ENCODE measurements at places on chromosomes 4 and X.

DNA sequence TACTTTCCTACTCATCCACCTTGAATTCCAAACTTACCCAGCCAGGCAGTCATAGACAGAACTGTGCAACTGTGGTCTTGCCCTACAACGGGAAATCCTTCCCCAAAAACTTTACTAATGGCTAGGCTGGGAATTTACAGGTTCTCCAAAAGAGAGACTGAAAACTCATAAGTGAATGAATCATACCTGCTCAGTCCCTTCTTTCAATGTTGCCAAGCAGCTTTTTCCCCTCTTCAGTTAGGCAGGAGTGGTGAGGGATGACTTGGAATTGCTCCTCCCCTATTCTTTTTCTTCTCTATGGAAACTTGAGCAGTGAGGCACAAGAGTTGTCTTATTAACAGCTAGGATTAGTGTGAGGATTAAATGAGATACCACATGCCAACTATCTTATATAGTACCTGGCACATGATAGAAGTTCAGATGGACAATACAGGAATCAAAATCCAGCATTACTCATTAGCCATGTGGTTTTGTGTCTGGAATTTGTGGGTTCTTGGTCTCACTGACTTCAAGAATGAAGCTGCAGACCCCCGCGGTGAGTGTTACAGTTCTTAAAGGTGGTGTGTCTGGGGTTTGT, 105.9 kb downstream of the TEX13A start:
- no peak for DNase-seq

- no peak for DNase-seq
These were observed 377.8 kb downstream of the PPP4R3C start for GRCh38 chrX:27085346-27085745.

DNA sequence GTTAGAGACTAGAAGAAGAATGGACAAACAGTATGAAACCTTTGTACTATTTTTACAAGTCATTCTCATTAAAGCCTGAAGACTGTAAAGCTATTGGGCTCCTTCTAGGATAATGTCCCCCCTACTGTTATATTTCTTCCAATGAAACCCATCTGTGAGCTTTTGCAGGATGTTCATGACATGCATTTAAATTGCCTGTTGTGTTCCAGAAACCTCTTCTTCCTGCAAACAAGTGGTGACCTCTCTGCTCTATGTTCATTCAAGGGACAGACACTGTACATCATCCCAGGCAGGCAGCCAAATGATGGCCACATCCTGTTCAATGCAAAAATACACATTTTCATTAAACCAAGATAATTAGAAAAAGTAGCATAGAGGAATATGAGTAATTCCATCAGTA, 128.0 kb downstream of the C4orf33 start:
- no peak for DNase-seq

DNA sequence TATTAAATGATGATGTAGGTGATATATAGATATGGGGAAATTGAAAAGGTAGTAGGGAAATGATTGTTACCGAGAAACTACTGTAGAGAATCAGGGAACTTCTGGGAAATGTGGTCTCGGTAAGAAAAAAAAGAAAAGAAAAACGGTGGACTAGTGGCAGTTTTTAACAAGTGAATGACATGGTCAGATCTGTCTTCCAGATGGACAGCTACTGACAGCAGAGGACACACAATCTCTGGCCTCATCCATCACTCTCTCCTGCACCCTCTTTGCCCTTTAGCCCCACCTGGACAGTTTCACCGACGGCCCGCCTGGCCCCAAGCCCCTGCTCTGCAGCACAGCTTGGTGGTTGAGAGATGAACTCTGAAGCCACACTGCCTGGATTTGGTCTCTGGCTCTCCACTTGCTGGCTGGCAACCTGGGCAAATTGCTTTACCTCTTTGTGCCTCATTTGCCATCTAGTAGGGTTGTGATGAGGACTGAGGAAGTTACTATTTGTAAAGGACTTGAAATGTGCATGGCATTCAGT, 23.4 kb downstream of the RBM47 start:
- DNase-seq, result no peak

DNA sequence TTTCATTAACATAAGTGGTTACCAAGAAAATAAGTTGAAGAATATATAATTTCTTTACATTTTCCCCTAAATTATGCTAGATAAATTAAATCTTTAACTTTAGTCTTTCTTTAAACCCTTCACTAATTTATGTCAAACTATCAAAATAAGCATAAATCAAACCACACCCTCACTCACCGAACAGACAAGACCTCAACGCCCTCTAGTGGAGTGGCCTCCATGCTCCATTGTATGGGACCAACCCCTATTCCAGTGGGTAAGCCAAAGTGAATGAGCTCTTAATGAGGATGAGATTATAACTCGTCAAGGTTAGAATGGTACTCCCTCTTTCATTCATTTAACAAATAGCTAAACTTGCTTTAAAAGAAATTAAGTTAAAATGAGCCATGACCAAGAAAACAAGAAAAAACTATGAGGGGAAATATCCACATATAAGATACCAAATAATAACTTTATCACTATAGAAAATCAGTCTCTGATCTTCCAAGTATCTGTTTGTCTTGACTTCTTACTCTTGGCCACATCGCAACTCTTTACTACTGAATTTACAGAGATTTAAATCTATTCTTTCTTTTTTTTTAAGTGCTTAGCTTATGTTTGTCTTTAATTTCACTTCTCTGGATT, 15.6 kb upstream of the BBS12 start:
- DNase-seq, result peak; percentile 63

- DNase-seq, result no peak
These were observed 82.0 kb upstream of the PITX2 start for GRCh38 chr4:110704748-110705439.

DNA sequence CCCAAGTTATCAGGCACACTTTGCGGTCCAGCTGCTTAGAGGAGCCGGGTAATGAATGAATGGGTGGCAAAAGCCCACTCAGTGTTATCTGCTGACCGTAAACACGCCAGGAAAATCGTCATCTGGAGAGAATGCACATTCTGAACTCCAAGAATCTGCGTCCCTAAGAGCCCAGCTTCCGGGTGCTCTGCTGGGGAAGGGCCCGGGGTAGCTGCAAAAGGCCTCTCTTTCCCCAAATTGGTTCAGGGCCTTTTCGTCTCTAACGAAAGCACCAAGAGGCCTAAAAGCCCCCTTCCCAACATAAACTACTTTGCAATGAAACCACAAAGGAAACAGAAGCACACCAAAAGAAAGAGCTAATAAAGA, 1.6 kb upstream of the SFRP2 start:
- DNase-seq, result no peak
